ENCODE measurements at places on chromosomes 5 and 9. TPM values are rescaled to one million over a fixed set of nuclear protein-coding genes. Genes with fewer than 3 reads are reported as not detected.

WDR38 gene
- not detected for total RNA-seq

- DNase-seq = no peak
Observed at GRCh38 chr9:107176436-107177151, 106.5 kb upstream of the RAD23B start.

- no peak for DNase-seq
Observed at GRCh38 chr9:82255481-82256176, 267.1 kb downstream of the SPATA31D1 start.

DNA sequence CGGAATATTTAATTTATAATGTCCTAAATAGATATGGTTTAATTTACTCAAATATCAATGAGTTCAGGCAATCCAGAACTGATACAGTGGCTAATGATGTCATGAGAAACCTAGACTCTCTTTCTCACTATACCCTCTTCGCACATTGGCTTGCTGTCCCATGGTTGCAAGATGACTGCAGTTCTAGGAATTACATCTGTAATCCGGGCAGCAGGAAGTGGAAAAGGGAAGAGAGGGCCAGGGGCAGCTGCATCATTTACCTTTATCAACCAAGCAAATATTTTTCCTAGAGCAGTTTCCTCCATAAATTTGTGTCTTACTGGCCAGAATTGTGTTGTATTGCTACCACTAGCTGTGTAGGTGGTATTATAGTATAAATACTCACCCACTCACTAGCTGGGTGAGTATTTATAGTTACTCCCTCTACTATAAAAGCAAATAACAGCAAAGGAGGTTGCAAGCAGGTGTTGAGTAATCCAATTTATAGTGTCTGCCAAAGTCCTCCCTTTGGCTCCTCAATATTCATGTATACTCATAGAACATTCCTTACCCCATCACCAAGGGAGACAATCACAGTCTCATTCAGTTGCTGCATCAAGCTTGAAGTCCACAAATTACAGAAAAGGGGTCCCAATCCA, 168.8 kb downstream of the DROSHA start:
- DNase-seq = no peak

DNA sequence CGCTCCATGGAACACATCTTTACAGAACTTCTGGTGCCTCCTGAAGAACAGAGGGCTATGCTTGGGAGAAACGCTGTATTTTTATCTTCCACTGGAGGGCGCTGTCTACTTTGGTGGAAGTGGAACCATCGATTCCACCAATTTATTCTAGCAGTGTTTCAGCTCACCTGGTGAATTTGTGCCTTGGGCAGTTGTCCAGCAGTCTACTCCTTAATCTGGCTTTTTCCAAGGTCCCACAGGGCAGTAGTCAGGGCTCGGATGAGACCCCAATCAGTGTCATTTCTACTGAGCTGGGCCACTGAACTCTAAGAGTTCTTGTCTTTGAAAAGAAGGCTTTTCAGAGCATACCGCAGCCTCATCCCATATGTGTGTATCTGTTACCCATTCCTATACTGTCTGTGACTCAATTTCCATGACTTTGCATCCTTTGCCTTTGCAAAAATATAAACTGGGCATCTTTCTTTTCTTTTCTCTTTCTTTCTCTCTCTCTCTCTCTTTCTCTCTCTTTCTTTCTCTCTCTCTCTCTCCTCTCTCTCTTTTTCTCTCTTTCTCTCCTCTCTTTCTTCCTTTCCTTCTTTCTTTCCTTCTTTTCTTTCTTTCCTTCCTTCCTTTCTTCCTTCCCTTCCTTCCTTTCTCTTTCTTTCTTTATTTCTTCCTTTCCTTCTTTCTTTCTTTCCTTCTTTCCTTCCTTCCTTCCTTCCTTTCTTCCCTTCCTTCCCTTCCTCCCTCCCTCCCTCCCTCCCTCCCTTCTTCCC, 138.4 kb upstream of the ZNF618 start:
- peak; percentile 49 for DNase-seq

DNA sequence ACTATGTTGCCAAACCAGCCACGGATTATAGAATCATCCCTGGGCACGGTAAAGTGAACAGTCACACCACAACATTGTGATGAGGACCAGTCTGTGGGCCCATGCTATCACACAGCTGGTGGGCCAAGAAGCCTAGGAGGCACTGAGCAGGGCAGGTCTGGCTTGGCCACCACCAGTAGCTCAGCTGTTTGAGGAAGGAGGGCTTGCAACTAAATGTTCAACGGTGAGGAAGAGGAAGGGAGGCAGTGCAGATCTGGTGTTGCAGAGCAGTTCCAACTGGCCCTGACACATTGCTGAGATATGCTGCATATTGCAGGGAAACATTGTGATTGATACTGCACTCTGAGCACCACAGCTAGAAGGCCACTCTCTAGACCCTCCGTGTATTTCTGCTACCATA, 77.9 kb upstream of the ATG10 start:
- DNase-seq = no peak

DNA sequence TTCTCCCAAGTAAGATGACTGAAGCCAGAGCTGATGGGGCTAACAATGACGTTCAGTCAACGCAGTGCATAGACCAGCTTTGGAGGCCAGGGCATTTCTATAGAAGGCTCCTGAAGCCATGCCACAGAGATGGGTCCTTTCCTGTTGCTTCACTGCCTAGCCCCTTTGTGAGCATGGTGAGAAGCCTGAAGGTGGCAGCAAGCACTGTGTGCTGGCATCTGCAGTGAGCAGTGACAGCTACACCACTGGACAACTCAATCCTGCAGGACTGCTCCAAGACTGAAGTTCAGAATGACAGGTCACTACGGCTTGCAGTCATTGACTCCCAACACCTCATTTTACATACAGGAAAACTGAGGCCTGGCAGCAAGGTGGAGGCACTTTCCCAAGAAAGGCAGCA, 229.0 kb downstream of the TSSK1B start:
- DNase-seq = no peak
